ENCODE measurements at places on chromosomes 13 and 19.
A peak's percentile ranks its signal among the peaks of the same experiment; 100 is the strongest.

GRCh38 chr13:68895696-68896095, 1211.9 kb upstream of the ATXN8OS start:
- no peak for DNase-seq

GRCh38 chr13:52832313-52832712, 16.1 kb downstream of the PCDH8 start:
- DNase-seq, result no peak

DNA sequence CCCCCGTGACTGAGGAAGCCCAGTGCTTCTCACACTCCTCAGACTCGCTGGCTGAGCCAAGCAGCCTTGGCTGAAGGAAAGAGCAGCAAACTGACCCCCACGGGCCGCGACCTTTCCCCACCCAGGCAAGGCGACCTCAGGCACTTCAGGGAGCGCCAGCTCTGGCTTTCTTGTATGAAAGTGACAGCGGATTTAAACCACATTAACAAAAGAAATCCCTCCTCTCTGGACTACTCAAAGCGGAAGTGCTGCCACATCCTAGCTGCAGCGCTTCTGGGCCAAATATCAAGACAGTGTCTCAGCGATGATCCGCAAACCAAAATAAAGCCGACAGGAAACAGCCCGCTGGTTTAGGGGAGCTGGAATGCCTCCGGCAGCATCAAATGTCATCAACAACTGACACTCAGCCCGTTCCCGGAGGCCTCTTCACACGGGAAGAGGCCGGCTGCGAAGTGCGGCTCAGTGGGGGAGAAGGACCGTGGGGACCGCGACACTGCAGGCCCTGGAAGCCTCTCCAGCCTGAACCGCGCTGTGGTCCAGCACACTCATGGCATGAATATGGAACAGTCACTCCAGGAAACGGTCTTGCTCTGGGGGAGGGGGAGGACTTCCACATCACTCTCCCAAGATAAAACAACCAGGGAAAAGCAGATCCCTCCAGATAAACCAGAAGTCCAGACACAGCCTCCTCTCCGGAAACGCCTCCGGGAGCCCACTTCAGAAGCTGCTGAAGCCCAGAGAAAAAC, 1.4 kb downstream of the RASA3 start:
- DNase-seq, result peak; percentile 96

DNA sequence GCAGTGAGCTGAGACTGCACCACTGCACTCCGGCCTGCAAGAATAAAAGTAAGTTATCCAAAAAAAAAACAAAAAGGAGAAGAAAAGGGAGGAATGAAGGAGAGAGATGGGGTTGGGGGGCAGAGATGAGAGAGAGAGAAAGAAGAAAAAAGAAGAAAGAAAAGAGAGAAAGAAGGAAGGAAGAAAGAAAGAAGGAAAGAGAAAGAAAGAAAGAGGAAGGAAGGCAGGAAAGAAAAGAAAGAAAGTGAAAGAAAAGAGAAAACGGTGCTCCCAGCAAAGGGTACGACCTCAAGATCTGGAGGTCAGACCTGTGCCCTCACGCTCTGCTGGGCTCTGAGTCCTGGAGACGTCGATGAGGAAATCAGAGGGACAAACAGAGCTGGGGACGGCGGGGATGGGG, 3.7 kb downstream of the A1BG start:
- DNase-seq, result no peak

- no peak for DNase-seq
Measured at GRCh38 chr13:77508959-77509620, 26.4 kb upstream of the SCEL start.

DNA sequence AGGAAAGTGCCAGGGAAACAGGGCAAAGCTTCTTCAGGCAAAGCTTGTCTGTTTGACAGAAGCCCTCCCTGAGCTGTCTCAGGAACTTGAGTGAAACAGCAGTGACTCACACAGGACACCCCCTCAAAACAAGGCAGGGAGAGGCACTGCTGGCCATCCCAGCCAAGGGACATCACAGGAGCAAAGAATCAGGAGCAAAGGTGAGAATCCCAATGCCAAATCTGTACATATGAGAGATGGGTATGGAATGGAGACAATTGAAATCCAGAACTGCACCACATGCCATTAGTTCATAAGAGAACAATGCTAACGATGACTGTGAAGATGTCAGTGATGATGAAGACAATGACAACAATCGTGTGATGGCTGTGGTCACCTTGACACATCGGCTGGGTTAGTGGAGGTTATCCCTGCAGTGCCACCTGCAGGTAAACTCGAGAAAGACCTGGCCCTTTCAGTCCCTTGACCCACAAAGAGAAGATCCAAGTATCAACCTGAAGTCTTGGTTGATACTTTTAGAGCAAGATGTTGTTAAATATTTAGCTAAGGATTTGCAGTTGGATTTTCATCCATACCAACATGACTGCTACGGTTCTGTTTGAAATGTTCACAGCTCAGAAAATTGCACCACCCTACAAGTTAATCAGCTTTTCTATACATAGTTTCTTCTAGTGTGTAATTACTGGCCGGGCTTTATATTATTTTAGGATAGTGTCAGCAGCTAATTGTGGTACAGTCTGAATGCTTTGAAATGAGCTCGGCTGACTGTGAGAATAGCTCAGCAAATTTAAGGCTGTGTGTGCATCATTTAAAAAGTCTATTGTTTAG, 42.0 kb upstream of the IPO5 start:
- no peak for DNase-seq

DNA sequence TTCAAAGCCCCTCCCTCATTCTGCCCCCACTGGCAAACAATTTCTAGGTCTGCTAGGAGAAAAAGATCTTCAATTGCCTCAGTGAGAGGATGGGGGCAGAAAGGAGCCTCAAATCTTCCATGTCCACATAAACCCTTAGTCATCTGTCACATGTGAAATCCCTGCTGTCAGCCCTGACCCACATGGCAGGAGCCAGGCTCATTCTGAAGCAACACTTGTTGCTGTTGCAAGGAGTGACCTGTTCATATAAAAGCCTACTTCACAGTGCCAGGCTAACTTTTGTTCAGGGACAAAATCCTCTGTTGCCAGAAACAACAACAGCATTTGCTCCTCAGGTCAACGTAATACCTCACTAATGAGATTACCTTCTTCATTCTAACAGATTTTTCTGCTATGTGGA, 70.5 kb downstream of the IRS2 start:
- DNase-seq, result peak; percentile 26

GRCh38 chr19:54254195-54254906, 2.7 kb downstream of the LILRB5 start:
- DNase-seq, result no peak

DNA sequence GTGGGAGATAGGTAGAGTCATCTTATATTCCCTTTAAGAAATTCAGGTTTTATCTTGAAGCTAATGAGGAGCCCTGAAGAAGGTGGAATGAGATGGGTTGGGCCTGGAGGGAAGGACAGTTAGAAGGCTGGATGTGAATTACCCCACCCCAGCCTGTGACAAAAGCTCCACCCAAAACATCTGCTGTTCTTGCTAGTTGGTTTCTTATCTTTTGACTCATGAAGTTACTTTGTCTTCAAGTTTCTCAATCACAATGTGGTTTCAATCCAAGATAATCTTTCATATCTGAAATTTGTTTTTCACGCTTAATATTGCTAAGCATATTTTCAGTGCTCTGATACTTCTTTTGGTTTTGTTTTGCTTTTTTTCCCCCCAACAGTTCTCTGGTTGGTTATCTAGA, 38.3 kb upstream of the HMGB1 start:
- no peak for DNase-seq

DNA sequence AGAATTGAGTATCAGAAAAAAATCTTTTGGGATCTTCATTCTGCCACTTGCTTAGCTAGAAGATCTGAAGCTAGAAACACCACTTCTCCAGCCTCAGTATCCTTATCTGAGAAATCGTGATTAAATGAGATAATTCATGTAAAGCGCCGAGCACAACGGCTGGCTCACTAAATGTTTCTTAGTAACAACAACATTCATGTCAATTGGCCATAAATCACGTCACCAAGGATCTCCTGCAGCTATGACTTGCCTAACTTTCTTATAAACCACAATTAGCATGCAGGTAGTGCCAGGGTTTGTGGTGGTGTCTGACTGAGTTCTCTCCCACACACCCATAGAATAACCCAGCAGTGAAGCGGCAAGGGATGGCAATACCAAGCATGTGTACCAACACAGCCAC, 501.3 kb downstream of the EFNB2 start:
- DNase-seq, result no peak

- no peak for DNase-seq
Measured at GRCh38 chr19:18791315-18791678, 192 bp upstream of the COMP start.

- DNase-seq, result no peak
Measured at GRCh38 chr19:14088634-14089411, 1.7 kb downstream of the SAMD1 start.

DNA sequence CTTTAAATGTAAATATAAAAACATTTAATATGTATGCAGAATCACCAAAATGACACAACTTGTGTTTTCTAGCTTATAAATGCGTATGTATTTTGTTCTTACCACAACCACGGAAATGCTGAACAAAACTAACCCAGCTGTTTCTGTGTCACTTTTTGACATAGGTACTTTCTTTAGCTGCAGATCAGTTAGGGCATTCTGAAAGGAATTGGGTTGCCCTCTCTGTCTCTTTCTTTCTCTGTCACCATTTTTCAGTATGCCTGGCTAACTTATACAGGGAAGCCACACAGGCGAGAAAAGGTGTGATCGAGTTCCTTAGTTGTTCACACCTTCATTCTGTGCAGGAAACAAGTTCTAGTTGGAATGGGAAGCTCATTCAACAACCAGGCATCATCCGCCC, 72.6 kb upstream of the ARGLU1 start:
- DNase-seq, result no peak

GRCh38 chr13:36332986-36333385, 13.2 kb downstream of the SPART start:
- no peak for DNase-seq

DNA sequence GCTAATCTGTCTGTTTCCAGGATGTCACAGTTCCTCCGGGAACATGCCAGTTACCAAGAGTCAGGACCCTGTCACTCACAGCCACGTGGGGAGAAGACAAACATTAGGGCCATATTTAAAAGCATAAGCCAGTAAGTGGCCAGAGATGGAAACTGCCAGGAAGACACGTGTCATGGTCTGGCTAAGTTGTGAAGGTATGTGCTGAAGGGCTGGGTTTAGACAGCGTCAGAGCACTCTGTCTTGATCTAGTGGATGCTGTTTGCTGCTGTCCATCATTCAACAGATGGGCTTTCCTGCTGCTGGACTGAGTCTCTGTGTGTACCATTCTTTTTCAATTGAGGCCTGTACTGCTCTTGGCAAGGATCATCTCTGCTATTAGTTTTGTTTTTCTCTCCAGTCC, 128.6 kb downstream of the HS6ST3 start:
- no peak for DNase-seq

- DNase-seq, result peak; percentile 88
Measured at GRCh38 chr19:4768934-4769777, 22.4 kb upstream of the FEM1A start.

DNA sequence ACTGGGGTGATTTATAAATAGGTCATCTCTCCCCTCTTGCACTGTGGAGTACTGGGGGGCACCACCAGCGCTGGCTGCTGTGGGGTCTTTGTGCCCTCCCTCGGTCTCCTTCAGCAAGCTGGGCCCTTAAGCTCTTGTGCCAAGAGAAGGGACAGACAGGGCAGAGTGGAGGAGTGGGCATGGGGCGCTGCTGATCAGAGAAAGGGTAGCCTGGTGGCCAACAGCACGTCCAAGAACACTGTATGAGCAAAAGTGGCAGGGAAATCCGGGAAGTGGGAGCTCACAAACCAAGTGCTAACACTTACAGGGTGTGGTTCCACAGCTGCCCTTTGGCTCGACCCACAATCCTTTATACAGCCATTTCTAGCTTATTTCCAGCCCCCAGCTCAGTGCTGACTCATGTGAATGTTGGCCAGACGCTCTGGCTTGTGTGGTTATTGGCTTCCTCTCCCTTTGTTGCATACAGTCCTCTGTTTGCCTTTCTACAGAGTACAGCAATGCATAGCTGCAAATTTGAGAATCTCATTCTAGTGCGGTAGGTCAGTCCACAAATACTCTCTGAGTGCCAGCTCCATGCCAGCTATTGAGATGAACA, 298.8 kb downstream of the SHISA2 start:
- DNase-seq, result peak; percentile 12

DNA sequence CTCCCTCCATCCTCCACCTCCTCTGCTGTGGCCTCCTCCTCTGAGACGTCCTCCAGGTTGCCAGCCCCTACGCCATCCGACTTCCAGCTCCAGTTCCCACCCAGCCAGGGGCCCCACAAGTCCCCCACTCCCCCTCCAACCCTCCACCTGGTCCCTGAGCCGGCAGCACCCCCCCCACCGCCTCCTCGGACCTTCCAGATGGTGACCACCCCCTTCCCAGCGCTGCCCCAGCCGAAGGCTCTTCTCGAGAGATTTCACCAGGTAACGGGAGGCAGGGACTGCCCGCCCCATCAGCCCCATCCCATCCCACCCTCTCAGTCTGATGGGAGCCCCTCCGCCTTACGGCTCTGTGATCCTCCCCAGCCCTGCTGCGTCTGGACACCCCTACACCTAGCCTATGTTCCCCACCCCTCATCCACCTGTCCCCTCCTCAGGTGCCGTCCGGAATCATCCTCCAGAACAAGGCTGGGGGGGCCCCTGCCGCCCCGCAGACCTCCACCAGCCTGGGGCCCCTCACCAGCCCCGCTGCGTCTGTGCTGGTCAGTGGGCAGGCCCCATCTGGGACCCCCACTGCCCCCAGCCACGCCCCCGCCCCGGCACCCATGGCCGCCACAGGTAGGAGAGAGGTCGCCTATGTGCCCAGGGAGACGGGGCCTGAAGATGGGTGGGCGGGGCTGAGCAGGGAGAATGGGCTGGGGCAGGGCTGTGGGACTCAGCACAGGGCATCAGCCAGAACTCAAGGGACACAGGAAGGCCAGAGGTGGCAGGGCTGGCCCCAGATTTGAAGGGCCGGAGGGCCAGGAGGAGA, 18.6 kb upstream of the EHD2 start:
- peak; percentile 6 for DNase-seq

DNA sequence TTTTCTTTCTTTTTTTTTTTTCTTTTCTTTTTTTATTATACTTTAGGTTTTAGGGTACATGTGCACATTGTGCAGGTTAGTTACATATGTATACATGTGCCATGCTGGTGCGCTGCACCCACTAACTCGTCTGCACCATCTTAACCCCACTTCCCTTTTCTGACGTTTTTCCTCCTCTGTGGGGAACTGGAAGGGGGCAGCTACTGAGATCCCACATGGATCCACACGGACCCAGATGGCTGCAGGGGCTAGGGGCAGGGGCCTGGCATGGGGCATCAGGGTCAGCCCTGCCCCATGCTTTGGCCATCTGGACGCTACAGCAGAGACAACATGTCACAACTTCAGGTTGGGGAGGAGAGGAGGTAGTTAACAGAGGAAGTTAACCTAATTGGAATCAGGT, 54.3 kb downstream of the RUBCNL start:
- peak; percentile 36 for DNase-seq

GRCh38 chr13:113110852-113111315, 5.3 kb downstream of the F7 start:
- DNase-seq, result no peak

Data from Kasumi-1 (cell line).